ENCODE measurements at places on chromosomes 7 and 10.
A peak's percentile ranks its signal among the peaks of the same experiment; 100 is the strongest.

DNA sequence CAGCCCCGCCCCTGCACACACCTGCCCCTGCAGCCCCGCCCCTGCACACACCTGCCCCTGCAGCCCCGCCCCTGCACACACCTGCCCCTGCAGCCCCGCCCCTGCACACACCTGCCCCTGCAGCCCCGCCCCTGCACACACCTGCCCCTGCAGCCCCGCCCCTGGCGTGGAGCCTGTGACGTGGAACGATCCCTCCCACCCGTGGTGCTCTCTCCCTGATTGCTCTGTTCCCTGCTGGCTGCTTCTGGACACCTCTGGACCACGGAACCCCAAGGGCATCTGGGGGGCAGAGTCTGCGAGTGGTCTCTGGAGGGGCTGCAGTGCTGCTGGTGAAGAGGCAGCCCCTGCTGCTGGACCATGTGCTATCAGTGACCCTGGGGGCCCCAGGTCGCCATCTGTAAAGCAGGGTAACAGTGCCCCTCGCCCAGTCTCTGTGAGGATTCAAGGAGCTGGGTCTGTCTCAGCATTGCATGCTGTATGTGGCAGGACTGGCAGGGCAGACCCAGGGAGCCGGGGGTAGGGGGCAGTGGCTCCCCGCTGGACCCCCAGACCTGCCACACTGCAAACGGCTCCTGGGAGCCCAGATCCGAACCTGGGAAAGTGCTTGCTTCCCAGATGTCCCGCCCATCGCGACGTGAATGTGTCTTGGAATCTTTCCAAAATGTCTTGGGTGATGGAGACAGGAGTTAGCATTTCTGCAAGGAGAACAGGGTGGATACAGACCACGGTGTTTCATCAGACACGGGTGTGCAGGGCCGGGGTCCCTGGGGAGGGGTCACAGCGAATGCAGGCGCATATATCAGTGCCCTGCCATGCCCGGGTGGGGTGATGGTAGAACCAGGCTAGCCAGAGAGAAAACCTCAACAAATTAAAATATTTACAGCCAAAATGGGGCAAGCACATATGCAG lies 27.9 kb upstream of the NKX6-2 start:
- no peak for DNase-seq

GRCh38 chr7:19747740-19748339 lies 25.6 kb downstream of the TMEM196 start:
- peak; percentile 61 for DNase-seq

DNA sequence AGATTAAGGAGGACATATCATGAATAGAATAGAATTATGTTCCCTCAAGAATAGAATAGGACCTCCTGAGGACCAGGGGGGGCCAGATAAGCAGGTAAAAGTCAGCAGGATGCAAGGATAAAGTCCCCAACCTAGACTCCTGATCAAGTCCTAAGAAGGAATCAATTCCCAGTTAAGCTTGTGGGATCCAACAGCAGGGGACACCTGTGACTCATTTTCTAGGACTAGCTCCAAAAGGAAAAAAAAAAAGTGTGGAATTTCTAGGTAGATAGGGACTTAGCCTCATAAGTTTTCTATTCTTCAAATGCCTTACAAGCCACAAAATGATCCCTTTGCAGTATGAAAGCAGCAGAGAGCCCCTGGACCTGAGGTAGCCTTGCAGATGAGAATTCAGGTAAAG lies 336.2 kb downstream of the WDR11 start:
- no peak for DNase-seq

- DNase-seq: peak; percentile 83
Observed at GRCh38 chr10:5293691-5294550, 70.8 kb upstream of the UCN3 start.

DNA sequence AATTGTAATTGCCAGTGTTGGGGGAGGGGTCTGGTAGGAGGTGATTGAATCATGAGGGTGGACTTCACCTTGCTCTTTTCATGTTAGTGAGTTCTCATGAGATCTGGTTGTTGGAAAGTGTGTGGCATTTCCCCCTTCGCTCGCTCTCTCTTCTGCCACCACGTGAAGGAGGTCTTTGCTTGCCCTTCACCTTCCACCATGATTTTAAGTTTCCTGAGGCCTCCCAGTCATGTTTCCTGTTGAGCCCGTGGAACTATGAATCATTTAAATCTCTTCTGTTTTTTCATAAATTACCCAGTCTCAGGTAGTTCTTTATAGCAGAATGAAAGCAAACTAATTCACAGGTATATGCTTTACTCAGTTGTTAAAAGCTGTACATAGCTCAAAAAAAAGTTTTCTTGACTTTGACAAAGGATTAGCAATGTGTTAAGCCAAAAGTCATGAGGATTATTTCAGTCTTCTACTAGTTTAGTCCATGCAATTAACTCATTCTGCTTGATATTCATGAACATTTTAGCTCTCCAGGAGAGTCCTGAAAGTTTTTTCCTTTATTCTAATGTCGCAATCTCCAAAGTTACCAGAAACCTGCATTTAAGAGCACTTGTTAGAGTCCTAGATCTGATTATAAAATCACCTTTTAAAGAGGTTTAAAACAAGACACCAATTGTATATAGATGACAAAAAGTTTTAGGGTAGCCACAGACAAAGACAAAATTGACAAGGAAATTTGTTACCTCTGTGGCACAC lies 27.7 kb upstream of the ARHGAP12 start:
- no peak for DNase-seq

DNA sequence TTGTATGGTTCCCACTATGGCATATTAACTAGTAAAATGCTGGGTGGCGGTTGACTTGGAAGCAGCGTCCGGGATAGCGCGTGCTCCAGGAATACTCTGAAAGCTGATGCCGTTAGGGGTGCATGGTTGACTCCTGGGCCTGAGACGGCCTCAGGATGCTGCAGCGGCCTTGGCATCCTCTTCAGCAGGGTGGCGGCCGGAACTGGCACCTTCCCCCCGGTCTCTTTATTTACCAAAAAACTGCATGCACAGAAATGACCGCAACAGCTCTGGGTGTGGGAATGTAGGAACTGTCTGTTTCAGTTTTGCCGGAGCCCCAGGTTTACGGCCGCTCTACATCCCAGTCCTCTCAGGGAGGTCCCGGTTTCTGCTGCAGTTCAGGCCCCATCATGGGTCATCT lies 28.8 kb downstream of the PFKP start:
- DNase-seq: peak; percentile 25

- DNase-seq: no peak
Observed at GRCh38 chr7:71034243-71034642, 97.7 kb upstream of the GALNT17 start.

DNA sequence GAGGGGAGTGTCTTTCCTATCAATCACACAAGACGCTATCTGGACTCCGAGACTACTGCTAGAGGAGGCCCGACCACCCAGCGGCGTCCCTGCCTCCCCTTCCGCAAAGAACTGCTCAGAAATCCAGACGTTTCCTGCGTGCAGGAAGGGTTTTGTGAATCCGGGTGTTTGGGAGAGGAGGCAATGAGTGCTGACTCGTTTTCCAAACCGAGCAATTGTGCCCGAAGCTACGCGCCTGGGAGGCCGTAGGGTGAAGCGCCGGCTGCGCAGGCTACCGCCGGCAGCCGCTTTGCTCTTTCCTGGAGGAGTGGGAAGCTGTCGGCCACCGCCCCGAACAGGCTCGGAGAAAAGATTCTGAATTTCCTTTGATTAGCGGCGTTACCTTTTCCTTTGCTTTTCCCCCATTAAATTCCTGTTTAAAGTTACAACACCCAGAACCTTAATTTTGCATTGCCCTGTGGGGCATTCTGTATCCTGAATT lies 5.3 kb downstream of the VAX1 start:
- DNase-seq: no peak

DNA sequence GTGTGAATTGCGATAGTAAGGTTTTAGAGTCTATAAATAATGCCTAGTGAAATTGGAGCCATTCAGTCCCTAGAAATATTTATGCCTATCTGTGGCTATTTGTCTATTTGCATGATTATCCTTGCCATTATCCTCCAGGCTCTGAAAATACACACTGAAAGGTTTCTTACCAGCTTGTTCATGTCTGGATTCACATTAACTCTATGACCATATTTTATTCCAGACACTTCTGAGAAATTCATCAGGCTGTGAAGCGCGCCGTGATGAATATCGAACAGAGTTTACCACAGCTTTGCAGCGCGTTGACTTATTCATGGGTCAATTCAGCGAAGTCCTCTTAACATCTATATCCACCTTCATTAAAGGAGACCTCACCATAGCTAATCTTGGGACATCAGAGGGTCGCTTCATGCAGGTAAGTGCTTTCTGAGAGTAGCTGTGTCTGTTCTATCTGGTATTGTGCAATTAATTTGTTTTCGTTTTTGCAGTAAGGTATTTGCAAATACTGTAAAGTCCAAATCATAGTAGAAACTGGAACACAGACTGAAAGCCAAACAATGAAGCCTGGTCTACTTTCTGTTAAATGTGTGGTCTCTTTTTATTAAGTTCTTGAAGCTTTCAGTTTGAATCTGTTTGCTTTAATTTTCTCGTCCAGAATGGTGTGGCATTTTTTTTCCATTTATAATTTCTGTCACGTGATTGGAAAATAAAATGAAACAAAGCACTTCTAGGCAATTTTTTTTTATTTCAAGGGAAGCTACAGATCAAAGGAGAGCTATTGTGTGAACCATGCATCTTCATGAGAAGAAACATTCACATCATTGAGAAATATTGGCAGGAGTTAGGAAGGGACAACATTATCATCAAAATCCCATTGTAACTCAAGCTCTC lies 59.7 kb downstream of the MET start:
- DNase-seq: no peak

DNA sequence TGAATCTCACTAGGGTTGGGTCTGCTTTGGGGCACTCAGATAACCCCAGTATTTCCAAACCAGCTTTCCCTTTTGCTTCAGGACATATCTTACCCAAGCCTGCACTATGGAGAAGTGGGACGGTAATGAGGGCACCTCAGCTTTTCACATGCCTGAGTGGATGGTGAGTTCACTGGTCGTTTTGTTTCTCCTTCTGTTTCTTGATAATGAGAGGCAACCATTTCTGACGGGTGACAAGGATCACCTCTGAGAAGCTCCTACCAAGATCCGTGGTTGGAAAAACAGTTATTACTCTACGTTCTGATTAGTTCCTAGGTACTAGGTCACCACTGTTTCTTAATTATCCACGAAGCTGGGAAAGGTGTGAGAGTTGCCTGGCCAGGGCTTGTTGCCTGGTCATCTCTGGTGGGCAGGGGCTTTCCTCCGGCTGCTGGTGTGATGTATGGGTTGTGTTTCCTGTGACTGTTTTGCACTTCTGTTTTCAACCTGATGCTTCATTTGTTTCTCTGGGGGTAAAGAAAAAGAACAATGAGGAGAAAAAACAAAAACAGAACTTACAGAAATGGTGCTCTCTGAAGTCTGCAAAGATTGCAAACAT lies 65.7 kb upstream of the STRIP2 start:
- DNase-seq: peak; percentile 58

DNA sequence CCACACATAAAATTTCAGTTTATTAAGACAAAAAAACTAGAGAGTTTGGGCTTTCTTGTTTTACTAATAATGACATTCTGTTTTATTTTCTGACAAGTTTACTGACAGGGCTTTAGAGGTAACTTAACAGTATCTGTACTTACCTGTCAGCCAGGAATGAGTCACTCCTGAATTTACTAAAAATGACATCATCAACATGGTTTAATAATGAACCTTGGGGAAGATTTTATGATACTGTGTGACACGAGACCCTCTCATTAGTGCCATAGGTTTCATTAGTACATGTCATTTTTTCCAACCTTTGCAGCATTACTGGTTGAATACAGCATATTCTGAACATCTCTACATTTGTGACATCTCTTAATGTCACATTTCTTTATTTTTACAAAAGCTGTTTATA lies 131.1 kb downstream of the KCND2 start:
- DNase-seq: no peak

GRCh38 chr10:48839809-48840679 lies 99.6 kb downstream of the LRRC18 start:
- DNase-seq: no peak

DNA sequence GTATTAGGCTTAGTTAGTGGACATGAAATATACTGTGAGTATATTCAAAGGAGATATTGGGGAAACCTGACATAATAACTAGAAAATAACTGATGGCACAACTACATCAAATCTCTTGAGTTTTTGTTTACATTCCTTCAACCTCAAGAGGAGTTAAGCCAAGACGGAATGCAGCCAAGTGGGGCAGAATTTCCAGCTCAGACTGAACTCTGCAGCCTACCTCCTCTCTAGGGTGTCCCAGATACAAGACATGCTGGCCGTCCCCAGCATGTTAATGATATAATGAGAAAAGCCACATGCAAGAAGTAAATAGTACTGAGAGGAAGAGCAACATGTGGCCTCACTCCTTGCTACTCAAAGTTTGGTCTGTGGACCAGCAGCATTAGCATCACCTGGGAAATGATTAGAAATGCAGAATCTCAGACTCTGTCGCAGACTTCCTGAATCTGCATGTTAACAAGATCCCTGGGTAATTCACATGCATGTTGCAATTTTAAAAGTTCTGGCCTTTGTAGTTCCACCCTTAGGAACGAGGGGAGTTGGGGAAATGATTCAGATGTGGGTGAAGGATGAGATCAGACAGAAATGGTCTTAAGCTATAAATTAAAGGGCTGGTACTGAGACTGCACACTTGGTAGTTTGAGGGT lies 118.4 kb upstream of the CACUL1 start:
- DNase-seq: peak; percentile 85

- no peak for DNase-seq
Observed at GRCh38 chr10:86198271-86198670, 168.3 kb downstream of the GRID1 start.

DNA sequence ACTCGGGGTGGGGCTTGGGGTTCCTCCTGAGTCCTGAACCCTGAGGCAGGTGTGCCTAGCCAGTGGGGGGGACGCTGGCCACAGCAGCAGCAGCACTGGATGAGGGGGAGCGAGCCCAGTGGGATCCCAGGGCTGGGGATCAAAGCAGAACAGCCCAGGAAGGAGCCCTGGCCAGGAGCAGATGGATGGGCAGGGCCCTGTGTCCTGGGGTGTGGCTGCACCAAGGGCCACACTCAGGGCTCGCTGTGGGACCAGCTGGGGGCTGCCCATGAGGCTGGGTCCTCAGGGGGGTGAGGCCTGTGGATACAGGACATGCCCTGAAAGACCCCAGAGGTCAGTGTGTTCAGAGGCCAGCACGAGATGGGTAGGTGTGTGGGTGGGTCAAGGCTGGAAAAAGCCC lies 50.9 kb downstream of the STK32C start:
- DNase-seq: no peak

DNA sequence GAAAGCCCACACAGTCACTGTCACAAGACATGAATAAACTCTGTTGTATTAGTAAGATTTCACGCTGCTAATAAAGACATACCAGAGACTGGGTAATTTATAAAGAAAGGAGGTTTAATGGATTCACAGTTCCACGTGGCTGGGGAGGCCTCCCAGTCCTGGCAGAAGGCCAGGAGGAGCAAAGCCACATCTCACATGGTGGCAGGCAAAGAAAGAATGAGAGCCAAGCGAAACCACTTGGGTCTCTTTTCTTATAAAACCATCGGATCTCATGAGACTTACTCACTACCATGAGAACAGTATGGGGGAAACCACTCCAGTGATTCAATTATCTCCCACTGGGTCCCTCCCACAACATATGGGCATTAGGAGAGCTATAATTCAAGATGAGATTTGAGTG lies 110.2 kb downstream of the ST8SIA6 start:
- peak; percentile 20 for DNase-seq

GRCh38 chr10:3074145-3074665 lies 6.9 kb downstream of the PFKP start:
- no peak for DNase-seq

All from suppressor macrophage treated with lipopolysaccharide for 1 hour (primary cell).